ENCODE measurements at places on chromosomes 7 and 10.

DNA sequence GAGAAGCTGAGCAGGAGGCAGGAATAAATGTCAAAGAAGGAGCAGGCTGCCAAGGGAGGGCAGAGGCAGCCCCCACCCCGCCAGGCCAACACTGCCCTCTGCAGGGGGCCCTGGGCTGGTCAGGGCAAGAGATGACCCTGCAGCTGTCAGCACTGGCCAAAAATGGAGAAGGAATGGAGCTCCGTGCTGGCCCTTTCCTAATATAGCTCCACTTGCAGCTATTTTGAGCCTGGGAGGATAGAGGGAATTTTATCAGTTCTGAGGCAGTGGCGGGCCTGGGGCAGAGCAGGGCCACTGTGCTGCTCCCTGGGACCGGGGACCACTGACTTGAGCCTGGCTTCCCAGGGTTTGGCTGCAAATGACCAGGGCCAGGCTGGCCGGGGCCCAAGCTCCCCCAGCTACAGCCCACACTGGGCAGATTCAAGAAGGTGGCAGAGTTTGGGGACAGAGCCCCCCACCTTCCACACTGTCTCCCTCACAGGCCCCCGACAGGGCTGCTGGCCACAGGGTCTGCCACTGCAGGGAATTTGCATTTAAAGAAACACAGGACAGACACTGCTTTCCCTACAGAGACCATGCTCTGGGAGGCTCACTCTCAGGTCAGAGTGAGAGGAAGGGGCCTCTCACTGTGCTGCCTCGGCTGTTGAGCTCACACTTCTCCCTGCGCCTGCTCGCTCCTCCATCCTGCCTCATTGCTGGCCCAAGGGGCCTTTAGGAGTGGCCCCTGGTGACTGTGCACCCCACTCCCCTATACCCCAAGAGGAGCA lies 16.2 kb downstream of the LDB3 start:
- DNase-seq = no peak

- no peak for DNase-seq
Observed at GRCh38 chr10:90969947-90970673, 49.2 kb upstream of the ANKRD1 start.

DNA sequence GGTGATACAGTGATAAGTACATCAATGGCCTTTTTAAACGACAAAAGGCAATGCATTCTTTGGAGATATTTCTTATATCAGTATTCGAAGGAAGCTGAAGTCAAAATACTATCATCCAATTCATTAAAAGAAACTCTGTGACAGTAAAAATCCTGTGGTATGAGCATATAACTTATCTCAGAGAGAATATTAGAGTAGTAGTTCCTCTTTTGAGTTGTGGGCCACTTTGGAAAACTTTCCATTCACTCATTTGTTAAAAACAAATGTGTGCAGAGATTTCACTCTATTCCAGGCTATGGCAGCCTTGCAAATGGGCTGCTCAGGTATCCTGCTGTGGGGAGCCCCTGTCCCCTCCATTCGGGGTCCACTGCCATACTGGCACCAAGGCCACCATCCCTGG lies 55.3 kb upstream of the ZNF438 start:
- no peak for DNase-seq

- no peak for DNase-seq
Observed at GRCh38 chr7:20331910-20332813, 1.5 kb downstream of the ITGB8 start.

GRCh38 chr7:40009301-40009700 lies 59.2 kb downstream of the CDK13 start:
- no peak for DNase-seq

DNA sequence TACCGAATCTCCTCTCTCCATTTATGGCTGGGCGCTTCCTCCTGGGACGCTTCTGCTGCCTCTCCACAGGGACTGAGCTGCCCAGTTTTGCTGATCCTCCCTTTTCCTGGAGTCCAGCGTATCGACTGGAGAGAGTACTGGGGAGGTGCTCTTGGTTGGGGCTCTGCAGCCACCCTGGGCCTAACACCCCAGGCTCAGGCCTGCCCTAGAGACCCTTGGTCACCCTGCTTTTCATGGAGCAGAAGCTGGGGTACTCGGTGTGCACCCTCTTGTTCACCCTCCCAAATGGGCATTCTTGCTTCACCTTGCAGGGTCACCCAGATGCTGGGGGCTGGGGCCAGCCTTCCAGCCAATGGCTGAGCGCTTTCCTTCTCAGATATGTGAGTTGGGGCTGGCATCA lies 88.8 kb upstream of the RET start:
- no peak for DNase-seq

- DNase-seq = no peak
Observed at GRCh38 chr7:158830211-158830723, 958 bp upstream of the ESYT2 start.

DNA sequence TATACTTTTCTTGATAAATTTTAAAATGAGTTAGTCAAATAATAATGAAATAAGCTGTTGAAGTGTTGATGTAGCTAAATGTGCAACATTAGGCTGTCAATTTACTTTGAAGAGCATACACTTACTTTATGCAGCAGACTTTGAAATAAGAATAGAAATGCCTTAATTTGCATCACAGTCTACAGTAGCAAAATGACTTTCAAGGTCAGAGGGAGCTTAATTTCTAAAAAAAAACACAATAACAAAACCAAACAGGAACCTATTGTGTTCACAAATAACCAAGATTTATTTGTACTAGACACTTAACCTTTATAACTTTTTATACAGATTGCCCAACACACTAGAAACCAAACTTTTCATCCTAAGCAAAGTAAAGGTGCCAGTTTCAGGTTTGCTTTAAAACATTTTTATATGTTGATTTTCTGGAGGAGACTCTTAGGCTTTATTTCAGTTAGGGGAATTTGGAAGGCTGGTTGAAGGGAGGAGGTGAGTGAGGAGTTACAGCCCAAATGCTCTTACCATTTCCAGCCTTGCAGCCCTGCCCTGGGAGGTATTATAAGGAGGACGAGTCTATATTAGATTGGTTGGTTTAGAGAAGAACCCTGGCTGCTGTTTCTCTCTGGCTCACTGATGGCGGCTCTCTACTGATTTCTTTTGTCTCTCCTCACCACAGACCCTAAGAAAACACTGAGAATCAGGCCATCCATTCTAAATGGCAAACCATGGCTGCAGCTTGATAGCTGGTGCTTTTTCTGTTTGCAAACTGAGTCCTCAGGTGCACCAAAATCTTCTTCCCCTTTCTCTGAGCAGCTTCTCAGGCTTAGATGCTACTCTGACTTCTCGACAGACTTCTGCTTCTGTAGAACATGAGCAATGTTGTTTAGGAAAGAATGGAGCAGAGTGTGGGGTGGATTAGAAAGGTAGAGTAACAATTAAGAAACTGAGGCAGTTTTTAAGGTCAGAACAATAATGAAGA lies 55.2 kb upstream of the RPA3 start:
- no peak for DNase-seq

- no peak for DNase-seq
Observed at GRCh38 chr7:51077987-51078370, 238.6 kb downstream of the COBL start.

- DNase-seq = no peak
Observed at GRCh38 chr7:104550362-104550761, 222.0 kb downstream of the LHFPL3 start.

GRCh38 chr10:11403116-11403515 lies 208.3 kb downstream of the USP6NL start:
- DNase-seq = peak; percentile 45

- no peak for DNase-seq
Observed at GRCh38 chr7:79308192-79308591, 145.3 kb downstream of the MAGI2 start.

Measured in stimulated activated CD8-positive, alpha-beta memory T cell treated with anti-CD3 and anti-CD28 coated beads, Interleukin-4, amount 100 ng/mL, for 4 hours (primary cell).